ENCODE measurements at places on chromosomes 12 and 14. TPM values are rescaled to one million over a fixed set of nuclear protein-coding genes. Genes with fewer than 3 reads are reported as not detected.

GRCh38 chr12:123713398-123713797 is 1.2 kb downstream of the ATP6V0A2 start:
- peak; percentile 53 for DNase-seq

DNA sequence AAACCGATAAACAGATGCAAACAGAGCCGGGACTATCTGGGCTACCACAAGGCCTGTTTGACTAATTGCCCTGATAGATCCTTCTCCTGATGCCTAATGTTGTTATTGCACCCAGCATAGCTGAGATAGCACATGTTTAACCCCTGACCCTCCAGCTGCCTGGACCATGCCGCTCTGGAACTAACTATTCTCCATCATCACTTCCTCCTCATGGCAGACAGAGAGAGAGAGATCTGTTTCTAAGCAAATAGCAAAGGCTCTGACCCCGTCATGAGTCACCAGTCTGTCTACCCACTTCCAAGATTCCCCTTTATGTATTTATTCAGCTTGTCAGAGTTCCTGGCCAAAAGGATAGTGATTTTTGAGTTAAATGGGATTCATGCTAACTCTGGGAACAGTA is 58.2 kb upstream of the FLRT2 start:
- DNase-seq: no peak

DNA sequence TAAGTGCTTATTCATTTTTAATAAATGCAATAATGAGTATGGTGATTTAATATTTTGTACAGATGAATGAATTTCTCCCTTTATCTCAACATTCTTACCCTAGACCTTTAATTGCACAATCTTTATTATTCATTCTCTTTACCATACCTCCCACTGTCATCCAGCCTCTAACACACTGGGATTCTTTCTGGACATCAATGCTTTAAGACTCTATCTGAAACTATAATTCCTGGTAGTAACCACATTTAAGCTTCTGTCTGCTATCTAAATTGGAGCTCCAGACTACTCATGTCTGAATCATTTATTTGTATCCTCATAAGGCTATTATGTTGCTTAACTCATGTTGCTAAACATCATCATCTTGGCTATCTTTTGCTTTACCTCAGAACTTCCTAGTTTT is 270.2 kb downstream of the ALG10B start:
- DNase-seq: no peak

DNA sequence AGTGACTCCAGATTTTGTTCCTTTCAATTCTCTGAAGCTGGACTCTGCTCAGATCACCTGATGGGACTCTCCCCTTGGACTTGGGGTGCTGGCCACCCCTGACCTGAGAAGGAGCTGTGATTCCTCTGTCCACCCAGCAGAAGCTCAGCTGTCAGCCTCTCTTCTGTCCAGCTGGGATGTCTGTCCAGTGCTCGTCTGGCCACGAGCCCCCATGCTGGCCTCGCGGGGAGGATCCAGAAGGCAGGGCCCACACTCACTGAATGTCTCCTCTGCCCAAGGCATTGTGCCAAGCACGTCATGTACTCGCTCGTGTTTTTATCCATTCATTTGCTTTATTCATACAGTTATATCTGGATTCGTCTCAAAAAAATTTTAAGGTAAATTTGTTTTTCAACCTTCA is 14.2 kb upstream of the SLC24A4 start:
- DNase-seq: peak; percentile 86

DNA sequence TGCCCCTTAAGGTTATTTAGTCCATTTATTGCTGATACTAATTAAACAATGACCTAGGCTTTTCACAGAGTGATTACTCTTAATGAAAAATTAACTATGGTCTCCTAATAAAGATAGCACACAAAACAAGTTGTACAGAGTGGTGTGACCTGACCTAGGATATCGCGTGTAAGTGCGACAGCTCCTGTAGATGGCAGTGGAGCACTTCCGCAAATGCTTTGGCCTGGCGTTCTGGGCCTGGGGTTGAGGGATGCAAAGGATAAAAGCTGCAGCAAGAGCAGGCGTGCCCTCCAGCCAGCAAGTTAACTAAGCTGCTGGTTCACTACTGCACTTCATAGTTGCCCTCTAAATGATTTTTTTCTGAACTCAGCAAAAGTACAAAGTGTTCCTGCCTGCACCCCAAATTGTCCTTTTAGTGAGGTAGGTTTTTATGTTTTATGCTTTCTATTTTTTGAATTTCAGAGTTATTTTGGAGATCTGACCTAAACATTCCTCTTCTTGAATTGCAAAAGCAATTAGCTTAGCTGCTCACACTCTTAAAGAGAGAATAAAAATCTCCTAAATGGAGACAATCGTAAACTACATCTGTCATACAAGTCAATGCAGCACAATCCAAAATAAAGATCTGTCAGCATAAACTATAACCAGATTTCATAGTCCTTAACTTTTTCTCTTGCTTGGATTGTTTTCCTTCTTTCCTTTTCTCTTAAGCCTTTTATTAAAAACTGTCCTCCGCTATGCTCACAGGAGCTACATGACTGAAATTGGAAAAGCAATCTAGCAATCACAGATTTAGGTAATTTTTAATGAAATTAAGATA is 379.6 kb downstream of the LRIG3 start:
- peak; percentile 87 for DNase-seq

DNA sequence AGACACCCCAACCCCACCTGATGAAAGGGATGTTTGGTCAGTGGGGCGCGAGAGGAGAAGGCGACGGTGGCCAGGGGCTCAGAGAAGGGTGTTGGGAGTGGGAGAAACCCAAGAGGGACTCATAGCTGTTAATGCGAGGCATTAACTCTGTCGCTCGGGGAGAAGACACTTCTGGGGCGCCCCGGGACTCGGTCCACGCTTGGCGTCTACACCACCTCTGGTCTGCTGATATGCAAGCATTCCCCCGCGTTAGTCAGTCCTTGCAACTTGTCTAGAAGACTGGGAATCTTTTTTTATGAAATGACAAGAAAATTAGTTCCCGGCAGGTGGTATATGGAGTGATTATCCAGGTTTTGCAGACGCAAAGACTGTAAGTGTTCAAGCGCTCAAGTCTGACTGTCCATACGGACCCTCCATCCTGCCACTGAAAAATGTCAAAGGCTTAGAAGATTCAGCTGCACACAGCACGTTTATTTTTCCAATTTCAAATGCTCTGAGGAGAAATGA is 360 bp upstream of the SLC35F4 start:
- DNase-seq: no peak

ALX1 gene
- not detected for total RNA-seq

GRCh38 chr12:4164559-4165558 is 108.7 kb upstream of the CCND2 start:
- DNase-seq: no peak

- no peak for DNase-seq
Measured at GRCh38 chr12:120496413-120497340, 764 bp downstream of the DYNLL1 start.

DNA sequence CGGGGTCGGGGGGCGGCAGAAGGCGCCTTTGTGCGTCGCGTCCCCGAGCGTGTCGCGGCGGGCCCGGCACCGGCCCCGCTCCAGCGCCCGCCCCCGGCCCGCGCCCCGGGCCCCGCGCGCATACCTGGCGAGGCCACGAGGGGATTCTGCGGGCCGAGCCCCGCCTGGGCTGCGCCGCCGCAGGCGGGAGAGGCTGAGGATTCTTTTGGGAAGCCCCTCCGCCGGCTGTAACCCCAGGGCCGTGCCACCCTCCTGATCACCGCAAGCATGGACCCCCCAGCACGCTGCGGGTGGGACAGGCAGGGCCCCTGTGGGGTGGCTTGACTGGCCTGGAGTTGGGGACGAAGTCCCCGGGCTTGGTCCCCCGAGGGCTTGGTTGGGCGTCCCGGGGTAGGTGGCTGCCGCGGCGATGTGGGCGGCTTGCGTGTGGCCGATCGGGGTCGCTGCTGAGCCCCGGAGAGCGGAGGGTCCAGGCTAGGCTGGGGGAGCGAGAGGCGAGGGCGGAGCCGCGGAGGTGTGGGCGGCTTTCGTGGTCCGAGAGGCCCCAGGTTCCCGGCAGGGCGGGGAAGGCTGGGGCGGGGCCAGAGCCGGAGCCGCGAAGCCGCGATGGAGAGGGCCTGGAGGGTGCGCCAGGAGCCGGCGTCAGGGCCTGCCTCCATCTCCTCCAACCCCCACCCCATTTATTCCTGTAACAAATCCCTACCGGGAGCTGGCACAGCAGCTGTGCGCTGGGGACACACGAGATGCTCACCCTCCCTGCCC is 28.4 kb upstream of the GPR132 start:
- DNase-seq: peak; percentile 94

GRCh38 chr14:56004323-56004722 is 113.9 kb upstream of the PELI2 start:
- no peak for DNase-seq

TMCC3 gene
- 15.8 TPM for total RNA-seq

C12orf60 gene
- total RNA-seq: 0.51 TPM

- DNase-seq: peak; percentile 97
Measured at GRCh38 chr14:31456841-31457664, at the start of gene DTD2. Gene DTD2 (minus strand): TSS chr14:31457506. CDS start chr14:31457393, 113 bp downstream.

GRCh38 chr12:43111608-43112007 is 440.4 kb downstream of the ADAMTS20 start:
- DNase-seq: no peak

GRCh38 chr12:29773076-29773475 is 10.7 kb downstream of the TMTC1 start:
- no peak for DNase-seq

ABCD4 gene
- total RNA-seq: 41.5 TPM

DNA sequence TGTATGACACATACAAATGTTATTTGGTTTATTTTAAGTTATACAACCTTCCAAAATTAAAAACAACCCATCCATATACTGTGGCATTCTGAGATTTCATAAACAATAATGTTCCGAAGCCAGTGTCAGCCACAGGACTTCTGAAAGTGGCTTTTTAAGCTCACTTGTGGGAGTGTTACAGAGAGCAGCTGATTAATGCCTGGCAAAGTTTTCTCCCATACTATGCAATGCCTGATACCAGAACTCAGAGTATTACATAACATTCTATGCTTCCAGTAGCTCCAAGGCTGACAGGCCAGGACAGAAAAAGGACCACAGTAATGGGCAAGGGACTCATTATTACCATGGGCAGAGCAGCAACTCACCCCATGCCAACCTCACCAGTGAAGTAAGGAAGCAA is 29.3 kb downstream of the NELL2 start:
- DNase-seq: no peak

DNA sequence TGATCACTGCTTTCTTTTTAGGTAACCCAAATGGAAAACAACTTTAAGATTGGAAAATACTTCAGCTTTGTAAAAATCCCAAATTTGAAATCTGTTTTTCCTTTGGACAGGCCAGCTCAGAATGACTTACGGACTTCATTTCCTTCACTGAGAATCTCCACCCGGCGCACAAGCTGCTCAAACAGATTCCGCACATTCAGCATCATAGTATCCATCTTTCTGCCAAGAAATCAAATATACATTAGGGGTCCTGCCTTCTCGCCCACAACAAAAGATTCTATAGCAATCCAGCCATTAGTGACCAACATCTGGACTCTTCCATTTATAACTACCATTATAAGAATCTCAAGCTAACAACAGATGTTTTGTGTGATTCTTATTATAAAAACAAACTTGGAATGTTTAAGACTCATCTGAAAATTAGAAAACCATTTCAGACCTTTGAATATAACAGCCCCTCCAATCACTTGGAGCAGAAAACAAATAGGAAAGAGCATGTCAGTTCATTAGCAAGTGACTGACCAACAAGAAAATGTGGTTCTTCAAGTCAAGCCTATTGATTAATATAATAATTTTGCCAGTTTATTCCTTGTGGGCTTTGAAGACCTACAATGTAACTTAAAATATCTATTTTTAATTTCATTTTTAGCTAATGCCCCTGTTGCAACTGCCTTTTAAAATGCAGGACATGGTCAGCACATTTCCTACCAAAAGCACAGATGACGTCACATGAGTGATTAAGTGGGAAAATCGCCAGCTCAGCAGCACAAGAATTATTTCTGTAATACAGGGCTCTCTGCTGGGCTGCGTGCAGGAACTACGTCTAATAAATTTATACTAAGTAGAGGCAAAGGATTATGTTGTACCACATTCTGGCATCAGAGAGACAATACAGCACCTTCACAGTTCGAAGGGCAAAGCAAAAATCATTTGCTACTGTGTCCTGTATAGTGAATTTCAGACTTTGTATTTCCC is 8.5 kb downstream of the RACGAP1 start:
- DNase-seq: no peak

GRCh38 chr12:79933532-79934264 is 1.2 kb downstream of the PPP1R12A start:
- no peak for DNase-seq

- no peak for DNase-seq
Measured at GRCh38 chr12:120037851-120038250, 48.8 kb downstream of the BICDL1 start.

GRCh38 chr12:49230805-49231194 is 34.1 kb upstream of the TUBA1C start:
- DNase-seq: no peak

PAPLN gene
- total RNA-seq: 6.4 TPM

NEMF gene
- 72.0 TPM for total RNA-seq

- no peak for DNase-seq
Measured at GRCh38 chr12:31658471-31659086, 909 bp upstream of the ETFBKMT start.

DNA sequence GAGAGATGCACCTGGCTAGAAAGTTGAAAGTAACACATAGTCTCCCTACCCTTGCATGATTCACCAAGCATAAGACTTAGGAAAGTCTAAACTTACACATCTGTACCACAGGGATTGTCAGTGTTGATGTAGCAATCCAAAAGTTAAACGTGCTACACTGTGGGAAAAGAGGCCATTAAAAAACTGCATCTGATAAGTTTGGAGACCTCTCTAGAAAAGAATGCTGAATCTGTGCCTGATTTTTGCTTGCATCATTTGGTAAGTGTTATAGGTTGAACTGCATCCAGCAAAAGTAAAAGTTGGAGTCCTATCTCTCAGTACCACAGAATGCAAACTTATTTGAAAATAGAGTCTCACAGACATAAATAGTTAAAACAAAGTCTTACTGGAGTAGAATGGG is 126.6 kb downstream of the SLC6A15 start:
- DNase-seq: no peak

DNA sequence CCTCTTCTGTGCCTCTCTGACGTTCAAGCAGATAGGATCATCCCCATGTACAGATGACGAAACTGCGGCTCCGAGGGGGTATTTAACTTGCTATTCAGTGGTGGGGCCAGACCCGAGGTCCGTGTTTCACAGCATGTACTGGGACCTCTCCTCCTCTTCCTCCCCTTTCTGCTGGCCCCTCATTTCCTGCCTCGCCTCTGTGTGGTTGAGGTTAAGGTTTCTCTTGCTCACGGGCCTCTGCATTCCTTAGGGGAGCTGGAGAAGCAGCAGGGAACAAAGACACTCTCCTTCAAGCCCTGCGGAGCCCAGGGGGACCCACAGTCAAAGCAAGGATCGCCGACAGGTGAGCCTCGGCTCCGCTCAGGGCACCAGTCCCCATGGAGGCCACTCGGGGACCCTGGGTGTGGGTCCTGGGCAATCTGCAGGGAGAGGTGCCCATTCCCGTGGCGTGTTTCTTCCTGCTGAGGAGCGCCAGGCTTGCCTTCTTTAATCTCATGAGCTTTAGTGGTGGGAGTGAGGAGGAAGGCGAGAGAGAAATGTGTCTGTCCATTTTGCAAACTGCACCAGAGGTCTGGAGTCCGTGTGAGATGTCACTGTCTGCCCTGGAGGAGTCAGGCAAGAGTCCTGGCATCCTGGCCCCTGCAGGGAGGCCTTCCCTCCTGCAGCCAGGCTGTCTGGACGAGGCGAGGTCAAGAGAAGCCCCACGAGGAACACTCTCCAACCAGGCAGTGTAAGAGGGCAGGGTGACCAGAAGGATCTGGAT is 45.0 kb downstream of the SLC6A12 start:
- no peak for DNase-seq

All from mesenteric fat pad (tissue), 1 donor.